Activated CD4-positive, CD25-positive, alpha-beta regulatory T cell treated with anti-CD3 and anti-CD28 coated beads, Interleukin-2, amount 50 U/mL, for 24 hours (primary cell): ENCODE measurements at places on chromosomes 7 and 10.

DNA sequence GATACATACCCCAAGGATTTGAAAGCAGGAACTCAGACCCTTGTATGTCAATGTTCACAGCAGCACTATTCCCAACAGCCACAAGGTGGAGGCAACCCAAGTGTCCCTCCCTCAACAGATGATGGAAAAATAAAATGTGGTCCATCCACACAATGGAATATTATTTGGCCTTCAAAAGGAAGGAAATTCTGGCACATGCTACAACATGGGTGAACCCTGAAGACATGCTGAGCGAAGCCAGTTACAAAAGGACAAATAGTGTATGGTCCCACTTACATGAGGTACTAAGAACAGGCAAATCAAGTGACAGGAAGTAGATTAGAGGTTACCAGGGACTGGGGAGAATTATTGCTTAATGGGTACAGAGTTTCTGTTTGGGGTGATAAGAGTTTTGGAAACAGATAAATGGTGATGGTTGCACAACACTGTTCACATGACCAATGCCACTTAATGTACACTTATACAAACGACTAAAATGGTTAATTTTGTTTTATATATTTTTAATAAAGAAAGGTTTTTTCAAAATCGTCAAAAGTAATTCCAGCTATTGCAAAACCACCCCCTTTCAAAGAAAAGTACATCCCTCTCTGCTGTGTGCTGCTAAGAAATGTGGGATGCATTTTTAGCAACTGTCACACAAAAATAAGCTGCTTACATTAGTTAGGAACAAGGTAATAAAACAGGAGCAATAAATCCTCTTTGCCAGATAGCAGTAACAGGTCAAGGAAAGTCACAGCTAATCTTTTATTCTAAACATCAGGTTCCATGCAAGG is 85.7 kb downstream of the GRB10 start:
- no peak for ATAC-seq

GRCh38 chr10:56623064-56623463 is 262.0 kb upstream of the ZWINT start:
- no peak for ATAC-seq

GRCh38 chr7:151246851-151247580 is 1.5 kb downstream of the SMARCD3 start:
- no peak for ATAC-seq

DNA sequence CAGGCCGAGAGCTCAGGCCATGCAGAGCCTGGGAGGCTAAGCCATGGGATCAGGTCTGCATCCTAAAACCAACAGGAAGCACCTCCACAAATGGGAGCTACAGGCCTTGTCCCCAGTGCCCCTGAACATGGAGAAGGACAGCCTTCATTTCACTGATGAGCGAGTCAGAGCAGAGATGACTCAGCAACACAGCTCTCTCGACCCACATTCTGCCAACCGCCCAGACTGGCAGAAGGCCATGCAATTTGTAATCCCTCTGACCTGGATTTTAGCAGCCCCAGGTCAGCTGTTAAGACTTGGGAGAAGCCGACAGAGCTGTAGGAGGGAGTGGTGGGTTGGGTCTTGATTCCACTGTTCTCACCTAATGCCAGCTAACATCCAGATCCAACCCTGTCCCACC is 25.5 kb downstream of the VOPP1 start:
- peak; percentile 92 for ATAC-seq

DNA sequence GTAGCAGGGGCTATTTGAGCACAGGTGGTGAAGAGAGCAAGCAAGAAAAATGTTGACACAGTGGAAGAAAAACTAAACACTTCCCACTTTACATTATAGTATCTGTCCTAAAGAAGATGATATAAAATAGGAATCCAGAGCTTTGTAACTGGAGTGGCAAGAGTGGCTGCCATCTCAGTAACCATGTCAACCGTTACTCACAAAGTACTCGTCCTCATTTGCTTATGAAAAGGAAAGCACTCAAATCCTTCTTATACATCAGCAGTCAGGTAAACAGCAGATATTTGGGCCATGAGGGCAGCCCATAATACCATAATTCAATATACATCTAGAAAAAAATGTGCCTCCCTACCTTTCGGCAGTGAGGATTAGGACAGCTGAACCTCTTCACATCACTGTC is 70.1 kb downstream of the RNF216 start:
- no peak for ATAC-seq

- no peak for ATAC-seq
Observed at GRCh38 chr7:836429-836828, 4.2 kb downstream of the SUN1 start.

DNA sequence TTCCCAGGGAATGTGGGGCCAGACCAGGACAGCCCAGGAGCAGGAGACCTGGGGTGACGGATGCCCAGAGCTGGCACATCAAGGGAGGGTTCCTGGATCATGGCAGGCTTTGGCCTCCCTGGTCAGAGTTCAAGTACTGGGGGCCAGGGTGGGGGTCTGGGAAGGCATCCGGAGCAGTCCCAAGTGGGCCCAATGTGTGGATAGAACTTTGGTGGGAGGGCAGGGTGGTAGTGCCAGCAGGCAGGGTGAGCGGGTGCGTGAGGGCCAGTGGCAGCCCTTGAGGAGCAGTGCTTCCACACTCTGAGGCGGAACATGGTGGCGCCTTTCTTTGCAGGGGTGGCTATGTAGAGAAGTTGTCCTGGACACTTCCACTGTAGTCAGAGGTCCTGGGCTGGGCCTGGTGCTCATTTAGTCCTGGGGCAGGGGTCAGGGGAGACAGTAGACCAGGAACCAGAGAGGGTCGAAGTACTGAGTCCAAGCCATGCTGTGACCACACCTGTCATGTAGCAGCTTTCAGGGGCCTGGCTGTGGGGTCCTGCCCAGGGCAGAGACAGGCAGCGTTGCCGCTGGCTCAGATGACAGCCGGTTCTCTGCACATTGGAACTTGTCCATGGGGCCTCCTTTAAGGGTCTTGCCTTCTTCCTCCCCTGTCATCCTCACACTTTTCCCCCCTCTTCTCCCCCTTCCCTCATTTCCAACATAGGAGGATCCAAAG is 22.2 kb upstream of the CSGALNACT2 start:
- ATAC-seq = no peak

- ATAC-seq = no peak
Observed at GRCh38 chr7:145313551-145313950, 477.7 kb upstream of the TPK1 start.

DNA sequence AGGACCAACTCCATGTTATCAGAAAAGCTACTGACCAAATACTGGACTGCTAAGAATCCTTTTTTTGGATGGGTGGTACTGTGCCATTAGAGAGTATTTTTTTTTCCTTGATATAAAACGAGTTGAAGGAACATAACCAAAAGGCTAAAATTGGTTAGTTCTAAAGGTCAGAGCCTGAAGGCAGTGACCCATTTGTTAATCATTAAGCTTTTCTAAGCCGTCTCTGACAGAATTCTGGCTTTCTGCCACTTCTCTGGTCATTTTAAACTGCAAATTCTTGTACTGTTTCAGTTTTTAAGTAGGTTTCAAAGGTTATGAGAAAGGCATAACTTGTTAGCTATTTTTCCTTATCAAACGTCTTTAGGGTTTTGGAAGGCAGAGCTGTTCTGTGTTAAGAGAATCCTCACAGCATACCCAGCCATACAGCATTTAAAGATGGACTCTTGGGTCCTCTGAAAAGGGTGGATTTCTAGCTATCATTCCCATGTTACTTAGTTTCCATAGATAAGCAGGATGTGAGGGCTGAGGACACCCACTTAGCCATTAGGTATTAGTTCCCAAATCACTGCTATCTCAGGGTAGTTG is 196.8 kb downstream of the RNLS start:
- no peak for ATAC-seq

DNA sequence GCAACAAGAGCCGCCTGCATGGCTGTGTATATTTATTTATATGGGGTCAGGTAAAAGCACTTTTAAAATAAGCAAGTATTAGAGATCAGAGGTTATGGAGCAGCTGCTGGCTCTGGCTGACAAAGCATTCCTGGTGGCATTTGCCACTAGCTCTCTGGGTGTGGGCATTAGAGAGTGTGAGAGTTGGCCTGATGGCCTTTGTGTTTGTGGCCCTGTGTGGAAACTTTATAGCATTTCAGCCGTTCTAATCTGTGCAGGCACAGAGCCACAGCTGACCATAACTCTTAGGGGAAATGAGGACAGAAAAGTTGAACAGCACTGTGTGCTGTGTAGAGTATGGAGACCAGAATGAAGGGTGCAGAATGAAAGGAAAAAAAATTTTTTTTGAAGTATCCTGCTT is 118.9 kb downstream of the AUTS2 start:
- ATAC-seq = no peak

DNA sequence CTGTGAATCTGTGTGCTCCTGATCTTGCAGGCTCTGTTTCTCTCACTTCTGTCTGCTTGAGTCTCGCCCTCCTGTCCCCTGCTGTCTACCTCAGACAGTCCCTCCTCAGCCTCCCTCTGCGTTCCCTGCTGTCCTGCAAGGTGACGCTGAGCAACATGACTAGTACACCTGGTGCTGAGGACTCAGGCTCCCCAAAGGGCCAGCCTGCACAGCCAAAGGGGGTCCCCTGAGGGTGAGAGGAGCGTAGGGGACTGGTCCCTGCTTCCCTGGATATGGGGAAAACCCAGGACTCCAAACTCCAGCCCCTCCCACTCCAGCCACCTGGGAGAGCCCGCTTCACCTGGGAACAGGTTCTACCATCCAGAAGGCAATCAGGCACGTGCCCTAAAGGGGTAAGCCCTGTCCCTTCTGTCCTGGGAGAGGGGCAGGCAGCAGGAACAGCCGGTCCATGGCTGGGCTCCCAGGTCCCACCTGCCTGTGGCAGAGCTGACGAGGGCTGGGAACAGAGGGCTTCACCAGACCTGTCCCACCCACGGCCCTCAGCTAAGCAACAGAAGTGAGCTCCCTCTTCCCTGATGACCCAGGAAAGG is 156.5 kb downstream of the UBE2H start:
- no peak for ATAC-seq

- no peak for ATAC-seq
Observed at GRCh38 chr10:97028126-97028831, 157.5 kb downstream of the SLIT1 start.

DNA sequence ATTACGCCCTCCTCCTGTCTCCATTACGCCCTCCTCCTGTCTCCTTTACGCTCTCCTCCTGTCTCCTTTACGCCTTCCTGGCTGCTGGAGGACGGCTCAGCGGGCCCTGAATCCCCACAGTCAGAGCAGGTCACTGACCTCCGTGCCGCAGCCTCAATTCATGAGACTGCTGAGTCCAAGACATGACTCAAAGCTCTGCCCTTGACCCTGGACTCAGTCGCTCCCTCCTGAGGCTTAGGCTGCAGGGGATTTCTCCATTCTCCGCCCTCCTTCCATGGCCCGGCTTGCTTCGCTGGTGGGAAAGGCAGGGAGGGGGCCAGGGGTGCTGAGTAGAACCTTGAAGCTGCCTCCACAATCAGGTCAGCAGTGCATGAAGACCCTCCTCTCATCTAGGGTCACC is 21.0 kb upstream of the FOXL3 start:
- ATAC-seq = no peak

DNA sequence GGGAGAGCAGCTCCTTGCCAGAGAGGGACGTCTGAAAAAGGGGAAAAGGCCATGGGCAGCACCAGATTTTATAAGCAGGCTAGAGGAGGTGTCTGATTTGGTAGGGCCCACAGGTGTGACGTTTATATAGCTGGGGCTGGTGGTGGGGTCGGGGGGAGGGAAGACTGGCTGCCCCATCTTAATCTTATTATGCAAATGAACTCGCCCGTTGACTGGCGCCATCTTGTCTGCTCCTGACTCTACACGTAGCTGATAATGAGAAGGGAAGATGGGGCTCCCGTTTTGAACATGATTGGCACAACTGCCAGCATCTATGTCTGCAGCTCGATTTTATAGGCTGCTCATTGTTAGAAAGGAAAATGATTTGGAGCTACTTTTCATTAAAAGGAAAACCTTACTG is 28.6 kb upstream of the CADPS2 start:
- no peak for ATAC-seq

GRCh38 chr7:71388181-71388580 is 256.2 kb downstream of the GALNT17 start:
- no peak for ATAC-seq

GRCh38 chr10:102994531-102995295 is 76.6 kb downstream of the CNNM2 start:
- ATAC-seq = peak; percentile 13

DNA sequence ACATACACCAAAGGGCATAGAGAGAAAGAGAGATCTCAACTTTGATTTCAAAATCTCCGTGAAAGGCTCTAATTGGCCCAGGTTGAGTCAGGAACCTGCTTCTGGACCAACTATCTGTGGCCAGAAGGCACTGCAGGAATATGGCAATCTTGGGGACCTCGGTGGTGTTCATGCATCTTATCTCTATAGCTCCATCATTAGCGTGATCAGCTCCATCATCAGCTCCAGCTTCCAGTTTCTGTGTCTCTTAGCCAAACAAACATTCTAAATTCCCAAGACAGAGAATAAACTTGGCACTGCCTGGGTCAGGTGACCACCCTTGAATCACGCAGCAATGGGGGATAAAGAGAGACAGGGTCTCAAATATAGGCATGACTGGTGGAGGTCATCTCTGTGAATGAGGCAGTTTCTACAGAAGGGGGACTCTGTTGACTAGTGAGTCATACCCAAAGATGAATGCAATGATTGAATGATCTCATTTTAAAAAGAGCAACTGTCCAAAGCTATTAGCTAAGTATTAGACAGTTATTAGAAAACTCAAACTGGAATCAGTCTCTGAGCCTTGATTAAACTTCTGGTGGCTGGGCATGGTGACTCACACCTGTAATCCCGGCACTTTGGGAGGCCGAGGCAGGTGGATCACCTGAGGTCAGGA is 5.4 kb upstream of the NRF1 start:
- ATAC-seq = no peak

DNA sequence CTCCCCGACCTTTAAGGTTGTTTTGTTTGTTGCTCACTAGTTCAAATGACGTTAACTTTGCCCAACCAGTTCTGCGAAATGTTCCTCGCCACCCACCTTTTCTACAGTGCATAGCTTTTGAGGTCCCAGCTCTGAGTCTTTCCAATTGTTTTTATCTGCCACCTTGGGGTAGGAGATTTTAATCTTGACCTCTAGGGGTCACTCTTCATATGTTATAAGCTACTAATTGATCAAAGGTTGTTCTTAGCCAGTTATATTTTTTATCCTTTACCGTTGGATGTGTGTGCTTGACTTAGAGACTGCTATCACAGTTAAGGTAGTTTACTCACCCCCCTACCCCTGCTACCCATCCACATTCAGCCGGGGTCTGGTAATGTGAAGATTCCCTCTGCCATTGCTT is 372.4 kb downstream of the SUGCT start:
- no peak for ATAC-seq

DNA sequence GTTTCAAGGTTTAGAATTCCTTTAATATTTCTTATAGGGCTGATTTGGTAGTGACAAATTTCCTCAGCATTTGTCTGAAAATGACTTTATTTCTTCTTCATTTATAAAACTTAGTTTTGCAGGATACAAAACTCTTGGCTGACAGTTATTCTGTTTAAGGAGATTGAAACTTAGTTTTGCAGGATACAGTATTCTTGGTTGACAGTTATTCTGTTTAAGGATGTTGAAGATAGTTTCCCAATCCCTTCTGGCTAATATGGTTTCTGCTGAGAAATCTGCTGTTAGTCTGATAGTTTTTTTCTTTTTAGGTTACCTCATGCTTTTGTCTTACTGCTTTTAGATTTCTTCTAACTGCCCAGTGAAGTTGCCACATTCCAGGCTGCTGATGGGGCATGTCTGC is 186.8 kb downstream of the ITGB1 start:
- ATAC-seq = no peak

- no peak for ATAC-seq
Observed at GRCh38 chr7:157686285-157686894, 349.6 kb downstream of the DNAJB6 start.

- ATAC-seq = no peak
Observed at GRCh38 chr7:84677117-84677732, 482.6 kb upstream of the SEMA3A start.
